ENCODE measurements at places on chromosomes 5 and 9. TPM values are rescaled to one million over a fixed set of nuclear protein-coding genes. Genes with fewer than 3 reads are reported as not detected.

The SPARC gene
- 436 TPM for total RNA-seq

The CENPK gene
- 2.8 TPM for total RNA-seq

The TAF9 gene
- total RNA-seq: 101 TPM

The GABBR2 gene
- total RNA-seq: 1.7 TPM

The SLC6A18 gene
- total RNA-seq: not detected

The FSTL4 gene
- 1.7 TPM for total RNA-seq

The CSF1R gene
- total RNA-seq: 0.66 TPM

The BTNL9 gene
- total RNA-seq: 0.55 TPM

The CBY3 gene
- total RNA-seq: 2.1 TPM

The CER1 gene
- total RNA-seq: not detected

The ORM2 gene
- total RNA-seq: 0.46 TPM

The SMIM33 gene
- total RNA-seq: 0.42 TPM

The FOXB2 gene
- not detected for total RNA-seq

The MARCOL gene
- total RNA-seq: 0.32 TPM

The PTAR1 gene
- total RNA-seq: 48.6 TPM

The PCDHA6 gene
- total RNA-seq: 0.36 TPM

The TXNDC15 gene
- total RNA-seq: 32.6 TPM

The INSL6 gene
- 0.76 TPM for total RNA-seq

The SIL1 gene
- total RNA-seq: 81.3 TPM

The SH3PXD2B gene
- 26.7 TPM for total RNA-seq

The CDKN2A gene
- total RNA-seq: 11.5 TPM

The C9 gene
- not detected for total RNA-seq

The LCN15 gene
- 0.15 TPM for total RNA-seq

The NUTM2F gene
- 0.62 TPM for total RNA-seq

The DMRTA1 gene
- total RNA-seq: 0.88 TPM

The PROB1 gene
- total RNA-seq: 1.1 TPM

The PRDM12 gene
- not detected for total RNA-seq
